Omental fat pad (tissue), 4 donors: ENCODE measurements at places on chromosomes 13 and 19.
A peak's percentile ranks its signal among the peaks of the same experiment; 100 is the strongest.

- no peak for DNase-seq
These were observed 14.3 kb upstream of the DHRS12 start for GRCh38 chr13:51818276-51818675.

GRCh38 chr19:4986471-4986891 lies 17.6 kb downstream of the KDM4B start:
- no peak for DNase-seq

DNA sequence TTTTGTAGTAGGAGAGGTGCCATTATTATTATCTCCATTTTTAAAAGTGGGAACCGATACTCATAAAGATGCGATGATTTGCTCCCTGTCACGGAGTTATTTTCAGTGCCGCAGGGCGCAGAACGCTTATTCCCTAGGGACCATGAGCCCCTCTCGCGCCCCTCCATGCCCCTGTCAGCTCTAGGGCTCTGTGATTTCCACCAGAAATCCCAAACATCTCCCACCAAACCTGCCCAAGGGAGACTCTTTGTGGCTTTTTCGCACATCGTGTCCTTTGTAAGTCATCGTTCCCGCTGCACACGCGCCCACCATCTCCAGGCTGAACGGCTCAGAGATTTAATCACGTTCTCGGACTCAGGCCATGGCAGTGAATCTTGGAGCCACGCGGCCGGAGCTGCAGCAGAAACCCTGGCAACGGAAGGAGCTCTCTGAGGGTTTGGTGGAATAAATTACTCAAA lies 105.1 kb downstream of the DNAJC15 start:
- DNase-seq, result no peak

GRCh38 chr13:110944121-110944967 lies 29.5 kb upstream of the ANKRD10 start:
- DNase-seq, result no peak

- DNase-seq, result no peak
These were observed 93.0 kb downstream of the SLC7A1 start for GRCh38 chr13:29502391-29503008.

- DNase-seq, result no peak
These were observed 220.9 kb downstream of the POU4F1 start for GRCh38 chr13:78382491-78382890.

DNA sequence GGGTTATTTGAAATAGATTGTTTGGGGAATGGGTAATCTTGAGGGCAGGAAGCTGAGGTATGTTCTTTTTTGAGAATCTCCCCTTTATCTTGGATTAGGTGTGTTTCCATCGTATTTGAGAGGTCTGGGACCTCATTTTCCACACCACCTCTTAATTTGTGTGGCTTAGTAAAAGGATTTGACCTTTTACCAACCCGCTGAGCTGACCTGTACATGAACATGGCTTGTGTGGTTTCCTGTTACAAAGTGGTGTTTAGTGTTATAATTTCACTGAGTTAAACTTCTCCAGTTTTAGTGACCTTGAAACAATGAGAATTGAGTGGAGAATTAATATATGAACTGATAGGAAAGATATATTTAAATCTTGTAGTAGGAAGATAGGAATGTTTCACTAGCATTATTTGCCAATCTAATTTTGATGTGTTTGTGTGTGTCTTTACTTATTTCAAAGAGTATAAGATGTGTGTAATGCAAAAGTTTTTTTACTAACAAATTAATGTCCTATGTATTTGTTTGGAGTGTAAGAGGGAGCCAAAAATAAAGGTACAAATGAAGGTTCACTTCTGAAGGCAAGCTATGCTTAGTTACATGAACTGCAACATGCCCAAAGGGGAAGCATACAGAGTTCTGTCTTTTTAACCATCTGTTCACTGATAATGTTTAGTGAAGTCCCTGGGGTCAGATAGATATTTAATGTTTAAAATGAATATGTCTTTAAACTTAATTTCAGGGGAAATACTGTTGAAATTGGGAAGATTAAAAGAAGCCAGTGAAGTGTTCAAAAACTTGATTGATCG lies 17.1 kb downstream of the NAA16 start:
- DNase-seq, result no peak

DNA sequence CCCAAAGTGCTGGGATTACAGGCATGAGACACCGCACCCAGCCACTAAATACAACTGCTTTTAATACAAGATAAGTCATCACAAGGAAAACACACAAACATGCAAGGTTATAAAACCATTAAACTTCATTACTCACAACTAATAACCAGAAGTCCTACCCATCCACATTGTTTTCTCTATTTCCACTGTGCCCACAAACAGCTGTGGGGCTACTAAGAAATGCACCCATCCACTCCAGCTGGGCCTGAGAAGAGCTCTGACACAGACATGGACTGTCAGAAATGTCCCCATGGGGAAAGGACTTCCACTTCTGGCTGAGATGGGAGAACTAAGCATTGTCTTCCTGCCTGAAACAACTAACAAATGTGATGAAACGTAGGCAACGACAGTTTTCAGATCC lies 17.2 kb downstream of the SAFB2 start:
- no peak for DNase-seq

GRCh38 chr19:19956434-19957075 lies 55.8 kb downstream of the ZNF93 start:
- DNase-seq, result no peak

- DNase-seq, result no peak
These were observed 186.4 kb downstream of the KLF5 start for GRCh38 chr13:73245246-73245645.

- no peak for DNase-seq
These were observed 262.6 kb downstream of the MAB21L1 start for GRCh38 chr13:35213911-35214310.

DNA sequence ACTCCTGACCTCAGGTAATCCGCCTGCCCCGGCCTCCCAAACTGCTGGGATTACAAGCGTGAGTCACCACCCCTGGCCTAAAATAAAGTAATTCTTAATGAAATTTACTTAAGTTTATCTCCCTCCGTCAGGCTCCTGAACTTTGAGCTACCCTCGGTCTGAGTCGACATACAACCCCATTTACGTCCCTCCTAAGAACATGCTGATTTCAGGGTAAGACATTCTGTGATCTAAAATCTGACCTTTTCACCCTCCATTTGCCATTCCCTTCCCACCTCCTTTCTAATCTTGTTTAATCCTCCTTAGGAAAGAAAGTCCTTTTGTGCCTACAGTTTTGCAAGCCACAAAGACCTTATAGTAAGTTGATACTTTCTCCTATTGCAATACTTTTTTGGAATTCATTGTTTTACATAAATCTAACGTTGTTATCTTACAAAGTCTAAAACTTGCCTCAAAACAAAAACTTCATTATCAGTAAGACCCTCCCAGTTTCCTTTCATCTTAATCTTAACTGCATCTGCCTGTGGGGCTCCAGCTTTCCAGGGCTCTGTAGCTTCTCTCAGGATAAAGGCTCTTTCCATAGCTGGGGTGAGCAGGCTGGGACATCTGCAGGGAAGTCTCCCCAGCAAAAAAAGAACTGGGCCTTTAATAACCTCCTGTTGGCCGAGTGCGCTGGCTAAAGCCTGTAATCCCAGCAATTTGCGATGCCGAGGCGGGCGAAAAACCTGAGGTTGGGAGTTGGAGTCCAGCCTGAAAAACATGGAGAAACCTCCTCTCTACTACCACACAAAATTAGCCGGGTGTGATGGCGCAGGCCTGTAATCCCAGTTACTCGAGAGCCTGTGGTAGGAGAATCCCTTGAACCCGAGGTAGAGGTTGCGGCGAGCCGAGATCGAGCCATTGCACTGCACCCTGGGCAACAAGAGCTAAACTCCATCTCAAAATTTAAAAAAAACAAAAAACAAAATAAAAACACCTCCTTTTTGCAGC lies 143.1 kb downstream of the ZNF737 start:
- DNase-seq, result no peak

- no peak for DNase-seq
These were observed 15.6 kb downstream of the EMP3 start for GRCh38 chr19:48340995-48341394.

DNA sequence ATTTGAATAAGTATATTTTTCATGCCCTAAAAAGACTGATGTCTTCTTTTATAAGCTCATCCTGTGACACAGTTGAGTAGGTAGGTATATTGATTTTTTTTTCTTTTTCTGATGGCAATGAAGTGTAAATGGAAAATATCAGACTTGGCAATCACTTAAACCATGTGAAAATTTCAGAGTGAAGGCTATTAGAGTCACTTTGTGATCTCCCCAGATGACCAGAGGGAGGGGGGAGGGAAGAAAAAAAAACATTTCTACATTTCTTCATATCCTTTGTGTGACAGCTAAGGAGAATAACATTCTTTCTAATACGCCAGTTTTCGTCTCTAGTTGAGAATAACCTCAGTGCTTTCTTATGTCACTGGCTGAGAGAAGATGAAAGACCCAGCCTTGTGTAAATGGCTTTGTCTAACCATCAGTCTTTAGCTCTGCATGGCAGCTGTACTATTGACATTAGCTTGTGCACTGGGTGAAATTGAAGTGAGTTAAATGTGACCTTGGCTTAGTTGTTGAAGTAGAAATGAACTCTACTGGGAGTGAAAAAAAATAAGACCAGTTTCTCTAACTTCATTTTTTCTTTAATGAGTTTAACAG lies 332.1 kb upstream of the DACH1 start:
- no peak for DNase-seq

- peak; percentile 71 for DNase-seq
These were observed 284.6 kb downstream of the DNAJC15 start for GRCh38 chr13:43307921-43308433.

- no peak for DNase-seq
These were observed 249.9 kb downstream of the COL4A1 start for GRCh38 chr13:110057052-110057451.

DNA sequence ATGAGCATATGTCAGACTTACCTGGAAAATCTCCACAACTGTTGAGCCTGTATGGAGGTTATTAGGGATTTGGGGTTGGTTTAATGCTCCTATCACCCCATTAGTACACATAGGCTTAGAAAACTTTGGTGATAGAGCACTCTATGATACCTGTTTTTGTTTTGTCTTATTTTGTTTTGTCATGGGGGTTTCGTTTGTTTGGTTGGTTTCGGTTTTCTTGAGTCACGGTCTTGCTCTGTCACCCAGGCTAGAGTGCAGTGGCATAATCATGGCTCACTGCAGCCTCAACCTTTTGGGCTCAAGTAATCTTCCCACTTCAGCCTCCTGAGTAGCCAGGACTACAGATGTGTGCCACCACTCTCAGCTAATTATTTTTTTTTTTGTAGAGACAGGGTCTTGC lies 70.0 kb downstream of the MZT1 start:
- DNase-seq, result no peak

DNA sequence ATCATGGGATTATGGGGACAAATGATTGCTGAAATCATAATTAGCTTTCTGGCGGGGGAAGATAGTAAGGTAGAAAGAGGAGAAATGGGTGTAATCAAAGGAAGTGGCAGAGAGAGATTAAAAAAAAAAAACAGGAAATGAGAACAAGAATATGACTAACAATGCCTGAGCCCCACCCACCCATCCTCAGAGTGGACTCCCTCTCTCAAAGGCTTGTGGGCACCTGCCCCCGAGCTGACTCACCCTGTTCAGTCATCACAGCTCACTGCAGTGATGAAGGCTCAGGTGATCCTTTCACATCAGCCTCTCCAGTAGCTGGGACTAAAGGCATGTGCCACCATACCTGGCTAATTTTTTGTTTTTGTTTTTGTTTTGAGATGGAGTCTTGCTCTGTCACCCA lies 26.4 kb upstream of the TPT1 start:
- peak; percentile 53 for DNase-seq

DNA sequence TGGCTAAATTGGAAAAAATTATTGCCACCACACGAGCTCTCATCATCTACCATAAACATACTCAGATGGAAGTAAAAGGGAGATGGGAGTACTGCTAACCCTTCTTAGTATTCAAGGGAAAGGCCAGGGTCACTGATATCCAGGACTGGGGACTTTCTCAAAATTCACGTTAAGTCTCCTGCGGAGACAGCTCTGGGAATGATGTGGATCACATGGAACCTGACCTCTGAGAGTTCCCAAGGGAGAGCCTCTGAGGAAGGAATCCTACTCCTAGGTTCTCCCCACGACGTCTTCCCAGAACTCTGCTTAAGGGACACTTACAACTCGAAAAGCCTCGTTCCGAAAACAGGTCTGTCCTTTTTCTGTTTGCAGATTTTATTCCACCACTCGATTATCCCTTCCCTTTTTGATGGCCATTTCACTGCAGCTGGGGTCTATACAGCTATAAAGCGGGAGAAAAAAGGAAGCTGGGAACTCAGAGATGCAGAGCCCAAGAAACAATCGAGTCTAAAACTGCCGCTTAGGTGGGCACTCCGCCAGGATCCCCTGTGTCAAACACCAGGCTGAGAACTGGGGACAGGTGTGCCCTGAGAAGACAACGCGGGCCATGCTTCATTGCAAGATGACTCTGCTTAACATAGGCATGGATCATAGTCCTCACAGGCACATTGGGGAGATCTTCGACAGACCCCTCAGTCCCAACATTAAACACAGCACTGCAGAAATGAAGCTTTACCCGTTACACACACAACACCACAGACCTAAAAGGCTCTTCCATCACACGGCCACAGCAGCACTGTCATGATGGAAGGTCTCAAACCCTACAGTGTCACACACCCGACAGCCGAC lies 823 bp upstream of the ZNF567 start:
- no peak for DNase-seq

- DNase-seq, result no peak
These were observed 9.4 kb upstream of the GRAMD1A start for GRCh38 chr19:34990578-34991192.

DNA sequence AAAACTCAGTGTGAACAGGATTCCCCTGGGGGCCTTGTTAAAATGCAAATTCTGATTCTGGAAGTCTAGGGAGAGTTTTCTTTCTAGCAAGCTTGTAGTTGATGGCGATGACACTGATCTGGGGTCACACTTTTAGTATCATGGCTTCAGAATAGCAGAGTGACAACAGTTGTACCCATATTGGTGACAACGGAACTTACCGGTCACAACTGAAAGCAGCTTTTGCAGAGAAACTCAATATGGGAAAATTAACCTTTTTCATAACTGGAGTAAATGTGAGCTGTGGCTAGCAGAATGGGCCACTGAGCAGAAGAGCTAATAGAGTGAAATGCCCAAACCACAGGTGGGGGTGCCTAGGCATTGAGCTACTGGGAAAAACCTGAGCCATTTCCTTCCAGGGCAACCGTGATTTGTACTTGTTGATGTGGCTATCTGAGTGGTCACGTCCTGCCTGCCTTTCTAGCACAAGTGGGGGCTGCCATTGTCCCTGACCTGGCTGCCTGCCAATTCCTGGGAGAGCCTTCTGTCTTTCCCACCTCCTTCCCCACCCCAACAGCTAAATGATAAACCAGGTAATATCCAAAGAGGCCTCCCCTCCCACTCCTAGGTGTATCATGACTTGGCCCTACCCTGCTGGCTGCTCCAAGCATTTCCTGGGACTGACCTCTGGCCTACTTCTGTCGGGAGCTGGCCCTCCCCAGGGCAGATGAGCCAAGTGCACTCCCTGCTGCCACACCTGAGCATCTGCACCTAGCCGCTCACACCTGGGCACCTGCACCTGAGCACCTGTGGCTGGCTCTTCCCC lies 1.7 kb upstream of the SLC10A2 start:
- no peak for DNase-seq

- no peak for DNase-seq
These were observed 56.5 kb downstream of the HSPH1 start for GRCh38 chr13:31105020-31105795.

DNA sequence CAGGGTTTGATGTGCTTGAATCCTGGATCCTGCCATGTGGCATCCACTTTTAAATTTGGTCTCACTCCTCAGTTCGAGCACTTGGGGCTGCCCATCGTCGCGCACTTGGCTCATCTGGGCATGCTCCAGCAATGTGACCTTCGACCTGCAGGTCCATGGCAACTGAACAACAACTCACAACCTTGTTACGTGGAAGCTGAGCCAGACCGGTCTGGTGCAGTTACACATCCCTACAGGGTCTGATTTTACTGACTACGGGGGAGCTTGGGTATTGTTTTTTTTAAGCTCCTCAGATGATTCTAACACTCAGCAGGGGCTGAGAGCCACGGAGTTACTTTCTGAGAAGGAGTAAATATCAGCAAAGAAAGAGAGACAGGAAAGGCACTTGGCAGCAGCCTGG lies 769.6 kb downstream of the UQCRFS1 start:
- no peak for DNase-seq
